CD4-positive, alpha-beta T cell treated with Interferon alpha-2 for 1 hour (primary cell): ENCODE measurements at places on chromosomes 6 and 20.
A peak's percentile ranks its signal among the peaks of the same experiment; 100 is the strongest.

DNA sequence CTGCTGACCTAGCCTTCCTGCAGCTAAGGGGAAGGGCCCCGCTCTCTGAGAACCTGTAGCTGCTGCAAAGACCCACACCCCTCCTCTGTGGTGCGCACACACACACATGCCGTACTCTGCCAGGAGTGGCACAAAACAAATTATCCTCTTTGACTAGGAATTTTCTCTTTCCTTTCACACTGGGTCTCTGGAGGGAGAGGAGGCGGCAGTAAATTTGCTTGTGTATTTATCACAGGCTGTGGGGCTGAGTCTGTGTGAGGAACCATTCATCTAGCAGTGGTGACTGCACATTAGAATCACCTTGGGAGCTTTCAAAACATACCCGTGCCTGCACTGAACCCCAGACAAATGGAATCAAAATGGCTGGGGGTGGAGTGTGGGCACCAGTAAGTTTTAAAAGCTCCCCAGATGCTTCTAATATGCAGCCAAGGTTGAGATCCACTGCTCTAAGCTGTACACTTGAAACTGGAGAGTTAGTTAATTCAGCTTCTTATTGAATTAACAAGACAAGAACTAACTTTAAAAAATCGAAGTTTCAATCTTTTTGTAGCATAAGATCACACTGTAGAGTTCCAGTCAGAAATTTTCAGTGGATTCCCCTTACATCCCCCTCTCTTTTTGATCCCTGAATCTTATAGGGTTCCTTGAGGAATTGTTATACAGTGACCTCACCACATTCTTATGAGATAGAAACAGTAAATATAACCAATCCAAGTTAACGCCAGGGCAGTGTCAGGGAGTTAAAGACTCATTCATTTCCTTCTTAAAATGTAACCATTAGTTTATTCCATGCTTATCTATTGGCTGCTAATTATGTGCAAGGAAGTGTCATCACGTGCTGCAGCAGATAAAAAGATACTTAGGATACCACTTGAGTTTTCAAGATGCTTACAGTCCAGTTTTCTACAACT lies 29.8 kb upstream of the GMDS start:
- DNase-seq = no peak

- DNase-seq = no peak
These were observed 6.7 kb downstream of the ZFAND3 start for GRCh38 chr6:37826188-37826587.

- DNase-seq = peak; percentile 16
These were observed 15.9 kb downstream of the NT5E start for GRCh38 chr6:85465762-85466161.

GRCh38 chr20:55316753-55317152 lies 688.6 kb downstream of the CBLN4 start:
- no peak for DNase-seq

- DNase-seq = peak; percentile 71
These were observed 25.4 kb upstream of the HLA-E start for GRCh38 chr6:30463651-30464618.

DNA sequence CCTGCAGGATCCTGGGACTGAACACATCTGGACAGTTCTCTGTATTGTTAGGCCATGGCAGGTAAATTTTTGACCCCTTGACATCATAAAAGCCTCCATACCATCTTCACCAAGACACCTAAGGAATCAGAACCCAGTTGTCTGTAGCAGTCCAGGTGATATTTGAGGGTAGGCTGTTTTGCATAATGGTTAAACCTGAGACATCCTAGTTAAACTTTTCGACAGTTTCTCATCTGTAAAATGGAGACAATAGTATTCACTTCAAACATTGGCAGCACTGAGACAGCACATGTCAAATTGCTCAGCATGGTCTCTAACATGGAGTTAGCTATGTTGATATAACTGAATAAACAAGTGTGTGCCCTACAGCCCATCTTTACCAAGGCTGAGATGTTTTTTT lies 24.8 kb downstream of the C6orf62 start:
- no peak for DNase-seq

- DNase-seq = no peak
These were observed 811.3 kb downstream of the DHX35 start for GRCh38 chr20:39773380-39774000.

DNA sequence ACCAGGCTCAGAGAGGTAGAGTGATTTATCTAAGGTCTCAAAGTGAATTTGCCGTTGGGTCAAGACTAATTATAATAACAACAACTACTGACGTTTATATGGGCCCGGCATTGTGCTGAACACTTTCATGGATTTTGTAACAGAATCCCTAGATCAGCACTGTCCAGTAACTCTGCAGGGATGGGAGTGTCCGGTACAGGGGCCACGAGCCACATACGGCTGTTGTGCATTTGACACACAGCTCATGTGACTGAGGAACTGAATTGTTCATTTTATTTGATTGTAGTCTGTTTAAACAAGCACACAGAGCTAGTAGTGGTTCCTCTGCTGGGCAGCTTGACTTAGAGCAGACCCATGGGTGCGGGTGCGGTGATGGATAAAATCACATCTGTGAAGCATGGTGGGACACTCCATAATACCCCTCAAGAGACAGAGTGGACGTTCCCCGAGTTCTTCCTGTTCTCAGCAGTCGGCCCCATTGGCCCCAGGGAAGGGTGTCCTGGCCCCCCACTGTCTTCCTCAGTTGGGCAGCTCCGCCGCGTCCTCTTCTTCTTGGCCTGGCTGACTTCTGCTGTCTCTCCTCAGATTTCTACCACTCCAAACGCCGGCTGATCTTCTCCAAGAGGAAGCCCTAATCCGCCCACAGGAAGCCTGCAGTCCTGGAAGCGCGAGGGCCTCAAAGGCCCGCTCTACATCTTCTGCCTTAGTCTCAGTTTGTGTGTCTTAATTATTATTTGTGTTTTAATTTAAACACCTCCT lies 6.8 kb downstream of the CDKN1A start:
- no peak for DNase-seq

- no peak for DNase-seq
These were observed 23.0 kb upstream of the NAA20 start for GRCh38 chr20:19993958-19994669.

GRCh38 chr20:57048027-57048869 lies 218.2 kb downstream of the BMP7 start:
- DNase-seq = no peak

DNA sequence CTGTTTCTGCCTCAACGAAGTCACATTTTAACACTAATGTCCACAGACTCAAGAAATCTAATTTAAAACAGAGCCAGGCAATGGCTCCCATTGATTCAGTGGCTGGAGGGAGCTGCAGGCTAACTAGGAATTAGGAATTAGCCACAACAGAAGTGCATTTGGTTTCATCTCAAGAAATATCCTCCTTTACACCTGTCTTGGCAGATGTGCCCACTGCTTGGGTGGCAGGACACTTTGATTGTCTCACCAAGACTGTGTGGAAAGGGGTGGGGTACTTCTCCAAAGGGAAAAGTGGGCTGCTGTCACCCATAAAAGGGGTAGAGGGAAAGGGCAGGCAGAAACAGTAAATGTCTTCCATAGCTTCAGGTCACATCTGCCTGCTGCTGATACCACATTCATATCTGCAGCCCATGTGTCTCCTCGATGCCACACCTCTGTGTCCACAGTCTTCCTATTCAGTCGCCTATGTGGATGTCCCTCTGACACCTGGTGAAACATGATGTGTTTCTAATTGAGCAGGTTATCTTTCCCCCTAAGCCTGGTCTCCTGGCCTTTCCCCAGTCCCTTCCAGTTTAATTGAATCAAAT lies 10.9 kb upstream of the OSER1 start:
- no peak for DNase-seq

GRCh38 chr6:24963339-24963738 lies 27.6 kb upstream of the RIPOR2 start:
- DNase-seq = no peak

GRCh38 chr6:14476793-14477531 lies 359.4 kb downstream of the CD83 start:
- no peak for DNase-seq

- no peak for DNase-seq
These were observed 147.7 kb downstream of the BTBD9 start for GRCh38 chr6:38492031-38492430.

- DNase-seq = no peak
These were observed 11.2 kb upstream of the GPSM3 start for GRCh38 chr6:32203426-32204267.

DNA sequence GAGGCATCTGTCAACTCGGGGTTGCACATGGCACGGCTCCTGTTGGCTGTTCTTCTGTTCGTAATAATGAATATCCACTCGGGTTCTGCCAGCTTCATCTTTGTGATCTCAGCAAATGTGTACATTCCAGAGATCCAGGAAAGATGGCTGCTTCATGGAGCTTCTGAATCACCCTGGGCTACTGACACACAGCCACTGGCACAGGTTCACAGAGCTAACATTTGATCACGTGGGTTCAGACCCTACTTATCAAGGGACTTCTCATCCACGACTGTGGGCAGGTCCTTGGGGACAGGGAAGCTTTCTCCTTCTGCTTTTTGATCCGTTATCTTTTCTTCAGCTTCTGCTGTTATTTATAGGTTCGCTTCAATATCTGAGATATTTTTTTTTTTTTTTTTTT lies 18.1 kb downstream of the PPP1R3G start:
- DNase-seq = no peak

- DNase-seq = no peak
These were observed 195.1 kb upstream of the CITED2 start for GRCh38 chr6:139569566-139569965.

DNA sequence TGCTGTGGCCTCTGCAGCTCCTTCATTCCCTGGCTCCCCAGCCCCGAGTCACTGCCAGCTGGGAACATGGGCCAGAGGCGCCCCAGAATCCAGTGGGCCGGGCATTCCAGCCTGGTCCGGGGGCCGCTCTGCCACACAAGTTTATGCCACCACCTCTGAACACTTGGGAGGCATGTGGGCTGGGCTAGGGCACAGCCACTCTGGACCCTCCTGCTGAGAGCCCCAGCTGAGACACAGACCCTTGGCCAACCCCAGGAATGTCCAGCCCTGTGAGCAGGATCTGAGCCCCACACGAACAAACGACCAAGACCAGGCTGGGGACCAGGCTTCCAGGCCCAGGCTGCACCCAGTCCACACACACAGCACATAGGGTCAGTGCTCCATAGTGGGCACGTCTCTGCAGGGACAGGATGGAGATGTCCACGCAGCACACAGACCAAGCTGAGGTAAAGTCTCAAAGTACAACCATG lies 33.0 kb downstream of the YTHDF1 start:
- DNase-seq = no peak

DNA sequence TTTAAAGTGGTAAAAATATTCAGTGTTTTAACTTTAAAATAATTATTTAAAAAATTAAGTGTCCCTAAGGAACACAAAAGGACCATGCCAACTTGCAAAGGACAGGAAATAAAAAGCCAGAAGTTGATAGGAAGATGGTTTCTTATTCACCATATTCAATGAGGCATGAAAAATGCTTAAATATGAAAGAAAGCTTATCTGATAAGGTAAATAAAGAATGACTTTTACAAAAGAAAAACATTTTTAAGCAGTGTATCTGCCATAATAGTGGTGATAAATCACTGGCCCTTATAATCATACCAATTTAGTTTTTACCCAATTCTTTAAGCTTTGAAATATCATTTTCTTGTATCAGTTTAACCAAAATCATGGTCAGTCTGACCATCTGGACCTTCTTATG lies 33.5 kb upstream of the POPDC3 start:
- DNase-seq = no peak

- no peak for DNase-seq
These were observed 406.7 kb downstream of the CD83 start for GRCh38 chr6:14524319-14524718.

DNA sequence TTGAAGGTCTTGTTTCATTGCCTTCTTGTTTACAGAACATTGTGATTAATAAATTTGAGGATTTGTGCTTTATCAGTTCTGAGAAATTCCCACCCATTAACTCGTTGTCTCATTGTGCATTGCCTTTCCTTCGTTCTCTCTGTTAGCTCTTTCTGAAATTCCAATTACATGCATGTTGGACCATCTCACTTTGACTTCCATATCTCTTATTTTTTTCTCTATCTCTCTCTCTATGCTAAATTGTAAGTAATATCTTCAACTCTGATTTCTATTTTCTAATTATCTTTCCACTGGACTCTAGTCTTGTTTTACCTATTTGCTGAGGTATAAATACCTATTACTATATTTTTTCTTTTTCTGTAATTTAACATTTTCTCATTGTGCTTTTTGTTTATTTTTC lies 92.3 kb downstream of the SHLD1 start:
- no peak for DNase-seq

- DNase-seq = no peak
These were observed 296 bp downstream of the ADNP start for GRCh38 chr20:50930976-50931305.

- DNase-seq = no peak
These were observed 8.4 kb downstream of the PTGIS start for GRCh38 chr20:49559411-49560081.

DNA sequence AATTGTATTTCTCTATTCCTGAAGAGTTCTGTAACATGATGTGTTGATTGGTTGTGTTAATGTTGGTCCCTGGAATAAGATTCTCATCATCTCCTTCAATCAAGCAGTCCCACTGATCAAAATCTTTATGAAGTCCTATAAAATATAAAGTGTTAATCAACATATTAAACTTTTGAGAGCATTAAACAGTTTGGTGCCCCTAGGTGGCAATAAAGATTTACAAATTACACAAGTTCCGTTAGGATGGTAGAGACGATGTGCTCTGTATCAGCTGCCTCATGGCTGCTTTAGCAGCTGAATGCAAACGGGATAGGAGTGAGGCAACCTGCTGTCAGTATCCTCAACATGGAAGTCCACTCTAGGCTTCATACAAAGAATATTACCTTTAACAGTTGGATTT lies 16.9 kb downstream of the TDRD6 start:
- DNase-seq = no peak

- no peak for DNase-seq
These were observed 38.4 kb downstream of the PIGU start for GRCh38 chr20:34638532-34638931.

GRCh38 chr6:165889636-165890403 lies 226.8 kb upstream of the PDE10A start:
- DNase-seq = no peak

- no peak for DNase-seq
These were observed 79.8 kb upstream of the FAM184A start for GRCh38 chr6:119158057-119158848.

- DNase-seq = no peak
These were observed 1.3 kb upstream of the SPATA25 start for GRCh38 chr20:45888681-45889080.

DNA sequence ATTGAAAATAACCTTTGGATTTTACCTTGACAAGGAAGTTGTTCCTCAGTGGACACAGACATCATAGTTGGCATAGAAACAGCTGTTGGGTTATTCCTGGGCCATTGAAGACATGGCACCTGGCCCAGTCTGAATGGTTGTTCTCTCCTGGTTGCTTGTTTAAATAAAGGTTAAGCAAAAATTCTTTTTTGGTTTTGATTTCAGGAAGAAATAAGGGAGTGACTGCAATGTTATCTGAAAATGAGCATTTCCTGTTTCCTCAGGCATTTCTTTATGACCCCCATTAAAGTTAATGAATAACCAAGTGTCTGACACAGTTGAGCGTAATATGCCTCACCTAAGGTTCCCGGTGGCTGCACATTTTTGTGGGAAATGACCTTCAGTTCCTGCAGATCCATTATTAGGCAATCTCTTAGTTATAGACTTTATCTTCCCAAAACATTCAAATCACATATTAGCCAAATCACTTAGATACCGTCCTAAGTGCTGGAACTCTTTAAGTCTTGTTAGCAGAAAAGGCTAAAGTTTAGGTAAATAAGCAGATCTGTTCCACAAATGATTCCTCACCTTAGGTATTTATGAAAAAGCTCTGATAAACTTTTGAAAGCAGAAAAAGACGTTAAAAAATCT lies 648.7 kb upstream of the FLRT3 start:
- no peak for DNase-seq

- peak; percentile 25 for DNase-seq
These were observed 123.2 kb downstream of the BACH2 start for GRCh38 chr6:90173262-90173925.
